ENCODE measurements at places on chromosomes 3 and 15.

DNA sequence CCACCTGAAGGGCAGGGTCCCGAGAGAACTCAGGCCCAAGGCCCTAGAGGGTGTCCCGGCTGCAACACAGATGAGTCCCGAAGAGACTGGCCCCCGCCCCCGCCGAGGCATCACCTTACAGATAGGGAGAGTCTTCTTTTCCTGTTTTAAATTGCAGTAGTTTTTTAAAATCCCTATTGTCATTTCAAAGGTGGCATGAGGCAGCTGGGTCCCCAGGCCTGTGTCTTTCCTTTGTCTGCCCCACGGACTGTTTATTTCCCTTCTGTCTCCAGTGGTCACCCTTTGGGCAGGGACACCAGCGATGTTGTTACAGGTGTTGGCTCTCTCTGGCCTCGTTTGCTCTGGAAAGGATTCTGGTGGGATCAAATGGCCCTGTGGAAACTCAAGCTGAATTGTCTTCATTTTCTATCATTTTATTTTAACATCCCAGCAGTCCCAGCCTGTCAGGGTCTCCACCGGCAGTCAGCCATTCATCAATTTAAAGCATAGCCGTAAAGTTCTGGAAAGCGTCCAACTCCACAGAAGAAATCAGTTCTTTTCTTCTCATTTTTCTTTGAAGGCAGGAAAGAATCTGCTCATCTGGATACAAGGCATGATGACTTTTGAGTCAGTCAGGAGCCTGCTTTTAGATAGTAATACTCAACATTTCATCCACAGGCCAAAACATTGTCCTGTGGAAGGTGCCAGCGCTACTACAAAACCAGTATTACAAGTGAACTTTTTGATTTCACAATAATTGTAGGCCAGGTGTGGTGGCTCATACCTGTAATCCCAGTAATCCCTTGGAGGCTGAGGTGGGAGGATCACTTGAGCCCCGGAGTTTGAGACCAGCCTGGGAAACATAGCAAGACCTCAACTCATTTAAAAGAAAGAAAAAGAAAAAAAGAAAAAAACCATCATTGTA is 96.2 kb downstream of the HES1 start:
- no peak for DNase-seq

GRCh38 chr15:31551323-31551722 is 224.7 kb downstream of the KLF13 start:
- peak; percentile 52 for DNase-seq

DNA sequence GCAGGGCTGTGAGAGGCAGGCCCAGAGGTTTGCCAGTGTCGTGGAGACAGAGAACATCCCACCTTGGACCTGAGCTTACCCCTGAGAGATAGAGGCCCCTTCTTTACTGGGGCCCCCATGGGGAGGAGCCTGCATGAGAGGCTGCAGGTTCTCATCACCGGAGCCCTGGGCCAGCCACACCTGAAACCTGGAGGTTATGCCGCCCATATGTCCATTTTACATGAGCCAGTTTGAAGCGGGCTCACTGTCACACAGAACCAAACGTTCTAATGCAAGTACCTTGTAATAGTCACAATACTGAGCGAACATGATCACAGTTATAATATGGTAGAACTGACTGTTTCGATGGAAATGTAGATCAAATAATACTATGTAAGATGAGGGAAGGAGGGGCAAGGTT is 6.3 kb upstream of the IQSEC1 start:
- DNase-seq = no peak

GRCh38 chr3:10814623-10815022 is 1.4 kb upstream of the SLC6A11 start:
- DNase-seq = no peak

- no peak for DNase-seq
These were observed 32.2 kb upstream of the ADAMTS17 start for GRCh38 chr15:100373942-100374341.

DNA sequence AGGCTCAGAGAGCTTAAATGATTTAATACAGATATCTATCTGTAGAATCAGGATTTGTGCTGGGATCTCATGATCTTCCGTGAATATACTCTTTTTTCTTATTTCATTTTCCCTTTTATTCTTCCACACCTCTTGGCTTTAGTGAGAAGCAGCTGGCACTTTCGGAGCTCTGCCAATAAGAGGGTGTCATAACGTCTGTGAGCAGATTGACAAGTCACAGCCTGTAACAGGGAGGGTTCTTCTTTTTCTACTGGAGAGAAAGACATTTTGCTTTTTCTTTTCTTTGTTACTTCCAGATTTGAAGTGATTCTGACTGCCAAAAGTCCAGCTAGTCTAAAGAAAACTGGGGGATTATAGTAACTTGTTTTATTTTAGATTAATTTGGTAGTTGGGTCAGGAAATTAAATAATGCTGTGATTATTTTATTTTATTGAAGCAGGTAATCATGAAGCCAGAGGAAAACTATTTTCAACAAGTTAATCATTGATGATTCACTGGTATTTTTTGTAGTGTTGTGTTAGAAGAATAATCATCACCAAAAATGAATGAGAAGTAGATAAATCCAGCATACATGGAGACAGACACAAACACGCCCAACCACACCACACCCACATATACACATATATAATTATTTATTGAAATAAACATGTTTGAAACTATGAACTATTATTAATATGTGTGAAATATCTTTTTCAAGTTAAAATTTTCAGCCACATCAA is 69.8 kb downstream of the TNFAIP8L3 start:
- DNase-seq = no peak

GRCh38 chr3:167978486-167978885 is 117.2 kb downstream of the GOLIM4 start:
- no peak for DNase-seq

DNA sequence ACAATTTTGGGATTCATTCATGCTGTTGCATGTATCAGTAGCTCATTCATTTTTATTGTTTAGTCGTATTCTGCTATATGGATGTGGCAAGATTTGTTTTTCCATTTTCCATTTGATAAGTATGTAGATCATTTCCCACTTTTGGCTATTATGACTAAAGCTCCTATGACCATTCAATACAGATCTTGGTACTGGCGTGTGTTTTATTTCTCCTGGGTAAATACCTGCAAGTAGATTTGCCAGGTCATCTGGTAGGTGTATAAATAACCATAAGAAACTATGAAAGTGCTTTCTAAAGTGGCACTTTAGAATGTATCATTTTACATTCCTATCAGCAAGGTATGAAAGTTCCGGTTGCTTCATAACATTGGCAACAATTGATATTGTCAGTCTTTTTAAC is 124.6 kb downstream of the TNIK start:
- no peak for DNase-seq

DNA sequence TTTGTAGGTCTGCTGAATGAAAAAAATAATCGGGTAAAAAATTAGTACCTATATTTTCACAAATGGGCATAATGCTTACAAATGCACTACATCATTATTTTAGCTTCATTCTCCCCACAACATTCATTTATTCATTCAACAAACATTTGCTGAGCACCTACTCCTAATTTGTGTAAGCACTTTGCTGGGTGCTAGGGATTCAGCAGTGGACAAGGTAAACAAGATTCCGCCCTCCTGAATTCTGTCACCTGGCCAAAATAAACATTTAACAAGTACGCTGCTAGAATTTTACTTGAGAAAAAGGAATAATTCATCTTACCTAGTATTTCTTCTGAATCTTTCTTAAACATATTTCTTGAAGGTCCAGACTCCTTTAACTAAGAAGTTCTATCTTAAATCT is 72.1 kb downstream of the TIGIT start:
- DNase-seq = peak; percentile 1

DNA sequence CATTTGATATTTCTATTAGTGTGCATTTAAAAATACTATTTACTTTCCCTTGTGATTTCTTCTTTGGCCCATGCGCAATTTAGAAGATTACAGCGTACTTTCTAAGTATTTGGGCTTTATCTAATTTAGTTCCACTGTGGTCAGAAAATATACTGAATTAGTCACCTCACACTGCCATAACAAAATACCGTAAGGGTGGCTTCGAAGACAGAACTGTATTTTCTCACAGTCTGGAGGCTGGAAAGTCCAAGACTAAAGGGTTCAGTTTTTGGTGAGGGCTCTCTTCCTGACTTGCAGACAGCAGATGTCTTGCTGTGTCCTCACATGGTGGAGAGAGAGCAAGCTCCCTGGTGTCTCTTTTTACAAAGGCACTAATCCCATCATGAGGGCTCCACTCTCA is 286.2 kb downstream of the ADAMTSL3 start:
- no peak for DNase-seq

- no peak for DNase-seq
These were observed 33.2 kb downstream of the RAB27A start for GRCh38 chr15:55256281-55257011.

- DNase-seq = no peak
These were observed 447.8 kb upstream of the BCHE start for GRCh38 chr3:166285001-166285400.

DNA sequence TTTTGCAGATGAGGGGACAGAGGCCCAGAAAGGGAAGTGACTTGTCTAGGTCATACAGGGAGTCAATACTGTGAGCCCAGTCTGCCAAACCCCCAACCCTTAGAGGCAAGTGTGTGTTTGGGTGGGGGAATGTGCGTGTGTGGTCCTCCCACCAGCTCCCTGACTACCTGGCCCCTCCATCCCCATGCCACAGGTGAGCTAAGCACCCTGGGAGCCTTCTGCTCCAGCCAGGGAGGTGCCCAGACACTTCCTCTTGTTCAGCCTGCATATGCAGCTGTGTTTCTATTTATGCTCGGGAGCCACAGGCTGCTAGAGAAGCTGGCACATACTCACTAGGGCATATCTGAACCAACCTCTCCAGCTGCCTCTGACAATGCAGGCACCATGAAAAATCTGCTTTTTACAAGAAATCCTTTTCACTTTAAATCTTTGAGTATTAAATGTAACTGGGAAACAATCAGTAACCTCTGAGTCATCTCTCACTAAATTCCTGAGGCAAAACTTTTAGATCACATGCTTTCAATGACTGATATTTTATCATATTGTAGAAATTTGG is 20.7 kb downstream of the TBC1D2B start:
- no peak for DNase-seq

DNA sequence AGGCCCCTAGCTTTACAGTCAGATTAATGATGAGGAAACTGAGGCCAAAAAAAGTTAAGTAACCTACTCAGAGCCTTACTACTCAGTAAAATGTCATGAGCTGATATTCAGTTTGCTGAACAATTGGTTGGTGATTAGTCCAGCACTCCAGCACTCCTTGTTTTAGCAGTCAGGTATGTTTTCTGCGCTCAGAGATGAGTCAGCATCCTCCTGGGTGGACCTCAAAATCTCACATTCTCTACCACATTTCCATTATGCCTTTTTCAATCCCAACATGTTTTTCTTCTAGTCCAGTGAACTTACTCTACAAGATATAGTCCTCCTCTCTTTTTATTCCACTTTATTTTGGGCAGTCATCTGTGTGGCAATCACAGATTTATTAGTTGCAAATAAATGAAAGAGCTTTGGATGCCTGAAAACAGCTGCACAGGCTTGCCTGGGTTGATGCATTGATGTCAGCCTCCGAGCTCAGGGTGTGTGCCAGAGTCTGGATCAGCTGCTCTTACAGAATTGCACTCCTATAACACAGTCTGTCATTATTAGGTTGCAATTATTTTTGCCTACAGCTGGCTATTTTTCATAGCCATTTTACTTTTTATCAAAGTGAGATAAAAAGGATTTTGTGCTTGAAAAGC is 133.2 kb downstream of the ARPP21 start:
- peak; percentile 14 for DNase-seq

DNA sequence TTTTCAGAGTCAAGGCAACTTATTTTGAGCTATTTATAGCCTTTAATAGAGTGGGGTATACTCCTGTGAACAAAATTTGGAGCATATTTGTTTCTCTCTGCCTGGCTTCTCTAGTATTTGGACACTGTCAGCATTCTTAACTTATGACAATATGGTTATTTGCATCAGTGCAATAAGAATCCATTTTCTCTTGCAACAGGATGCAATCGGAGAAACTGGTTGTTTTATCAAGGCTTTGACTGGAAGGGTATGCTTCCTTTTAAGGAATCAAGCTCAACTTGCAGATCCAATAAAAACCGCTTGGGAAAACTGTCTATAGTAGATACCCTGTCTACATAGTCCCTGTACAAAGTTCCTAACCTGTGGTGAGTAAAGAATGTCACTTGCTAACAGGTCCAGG is 106.7 kb downstream of the DPH6 start:
- no peak for DNase-seq

GRCh38 chr15:64050281-64051092 is 4.2 kb upstream of the DAPK2 start:
- peak; percentile 68 for DNase-seq

DNA sequence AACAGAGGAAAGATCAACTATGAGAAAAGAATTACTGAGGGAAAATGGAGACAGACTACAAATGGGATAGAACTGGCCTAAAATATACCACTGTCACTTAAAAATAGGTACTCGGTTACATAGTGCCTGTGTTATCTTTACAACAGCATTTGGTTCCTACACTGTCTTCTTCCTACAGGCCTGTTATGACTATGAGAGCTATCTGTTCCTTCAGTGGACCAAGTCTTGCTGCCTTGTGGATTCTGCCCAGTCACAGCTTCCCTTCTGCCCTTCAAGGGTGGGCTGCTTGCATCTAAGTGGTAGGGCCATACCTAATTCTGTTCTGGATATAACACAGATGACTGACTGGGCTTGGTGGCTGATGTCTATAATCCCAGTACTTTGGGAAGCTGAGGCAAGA is 13.8 kb upstream of the ARHGEF3 start:
- DNase-seq = no peak

GRCh38 chr15:92907229-92907628 is 7.1 kb downstream of the CHD2 start:
- no peak for DNase-seq

GRCh38 chr15:69718916-69719315 is 266.3 kb downstream of the RPLP1 start:
- DNase-seq = no peak

DNA sequence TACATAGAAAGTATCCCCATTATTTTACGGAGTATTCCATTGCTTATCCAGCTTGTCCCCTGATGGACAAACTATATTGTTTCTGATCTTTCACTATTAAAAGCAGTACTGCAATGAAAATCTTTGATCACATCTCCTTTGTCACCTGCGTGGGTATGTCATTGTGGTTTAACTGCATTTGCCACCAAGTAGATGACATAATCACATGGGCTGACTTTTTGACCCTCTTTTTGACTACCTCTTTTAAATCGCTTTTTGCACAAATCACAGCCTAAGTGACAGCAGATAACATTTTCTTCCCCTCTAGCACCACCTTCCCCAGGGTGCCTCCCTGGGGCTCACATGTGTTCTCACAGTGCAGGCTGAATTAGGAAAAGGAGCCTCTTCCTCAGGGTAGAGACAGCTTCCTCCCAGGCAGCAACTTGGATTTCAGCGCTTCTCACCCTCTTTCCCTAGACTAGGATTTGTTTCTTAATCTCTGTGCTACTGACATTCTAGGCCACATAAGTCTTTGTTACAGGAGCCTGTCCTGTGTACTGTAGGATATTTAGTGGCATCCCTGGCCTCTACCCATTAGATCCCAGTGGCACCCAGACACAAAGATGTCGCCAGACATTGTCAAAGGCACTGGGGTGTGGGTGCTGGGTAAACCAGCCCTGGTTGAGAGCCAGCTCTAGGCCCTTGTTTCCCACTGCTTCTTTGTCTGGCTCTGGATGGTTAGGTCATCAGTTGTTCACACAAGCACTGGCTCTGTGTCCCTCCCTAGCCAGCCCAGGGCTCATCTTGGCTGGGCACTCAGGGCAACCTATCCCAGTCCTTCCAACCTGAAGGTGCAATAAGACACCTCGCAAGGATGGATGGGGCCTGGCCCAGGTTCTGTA is 1.3 kb upstream of the RBP1 start:
- peak; percentile 76 for DNase-seq
